ENCODE measurements at places on chromosomes 5 and 9.

- no peak for DNase-seq
These were observed 260.4 kb upstream of the ADRA1B start for GRCh38 chr5:159655757-159656409.

DNA sequence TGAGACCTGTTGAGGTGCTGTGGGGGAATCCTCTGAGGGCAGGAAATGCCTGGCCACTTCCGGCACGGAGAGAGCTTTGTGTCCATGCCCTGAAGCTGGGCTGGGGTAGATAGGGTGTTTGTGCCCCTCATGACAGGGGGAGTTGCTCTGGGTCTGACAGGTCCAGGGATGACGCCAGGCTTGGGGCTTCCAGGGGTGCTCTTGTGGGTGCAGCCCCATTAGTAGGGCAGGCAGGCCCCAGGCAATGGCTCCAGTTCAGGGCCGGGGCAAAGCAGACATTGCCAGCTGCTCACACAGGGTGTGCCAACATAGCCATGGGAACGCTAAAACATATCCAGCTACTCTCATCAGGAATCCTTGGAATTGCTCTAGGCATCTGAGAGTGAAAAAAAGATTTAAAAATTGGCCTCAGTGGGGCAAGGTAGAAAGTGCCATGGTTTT lies 21.1 kb downstream of the PITX1 start:
- no peak for DNase-seq

- no peak for DNase-seq
These were observed 101.6 kb upstream of the TBCA start for GRCh38 chr5:77877516-77878355.

- DNase-seq, result no peak
These were observed 110.1 kb downstream of the INSYN2B start for GRCh38 chr5:169870211-169870610.

DNA sequence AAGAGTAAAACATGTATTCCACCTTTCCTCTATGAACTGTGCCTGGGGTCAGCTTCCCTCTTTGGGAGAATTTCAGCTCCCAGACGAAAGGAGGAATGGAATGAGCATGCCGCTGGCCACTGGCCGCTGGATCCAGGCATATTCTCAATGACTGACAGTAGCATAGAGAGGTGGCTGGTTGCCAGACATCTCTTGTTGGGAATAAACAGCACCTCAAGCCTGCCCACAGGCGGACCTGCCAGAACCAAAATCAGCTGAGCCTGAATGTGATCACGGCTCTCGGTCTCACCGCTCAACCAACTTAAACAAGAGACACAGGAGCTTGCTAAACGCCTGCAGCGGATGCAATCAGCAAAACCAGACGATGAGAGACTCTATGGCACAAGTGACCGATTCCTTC lies 20.6 kb downstream of the TBC1D9B start:
- DNase-seq, result no peak

GRCh38 chr5:82910905-82911304 lies 166.3 kb downstream of the TMEM167A start:
- no peak for DNase-seq

- DNase-seq, result peak; percentile 32
These were observed at the start of gene PDGFRB for GRCh38 chr5:150155258-150156026. TSS of gene PDGFRB (minus strand) at chr5:150155845. CDS start at chr5:150137047, 18,798 bp downstream.

DNA sequence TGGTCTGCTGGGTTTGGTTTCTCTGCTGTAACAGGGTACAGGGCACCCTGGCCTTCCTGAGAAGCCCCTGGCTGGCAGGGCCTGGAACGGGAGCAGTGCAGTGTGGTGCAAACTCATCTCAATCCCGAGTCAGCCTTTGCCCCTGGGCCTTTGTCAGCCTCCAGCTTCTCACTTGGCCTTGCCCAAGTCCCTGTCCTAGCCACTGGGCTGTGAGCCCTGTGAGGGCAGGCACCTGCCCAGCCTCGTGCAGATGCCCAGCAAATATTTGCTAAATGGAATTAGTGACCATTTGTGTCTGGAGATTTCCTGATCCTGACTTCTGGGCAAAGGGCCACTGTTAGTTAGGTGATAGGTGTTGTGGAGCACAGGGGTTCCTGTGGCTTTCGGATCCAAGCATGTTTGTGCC lies 13.0 kb downstream of the RGS3 start:
- DNase-seq, result no peak

- no peak for DNase-seq
These were observed 28.2 kb downstream of the TCERG1 start for GRCh38 chr5:146475190-146475780.

- peak; percentile 83 for DNase-seq
These were observed 543 bp upstream of the ANKRD33B start for GRCh38 chr5:10563110-10563944.

DNA sequence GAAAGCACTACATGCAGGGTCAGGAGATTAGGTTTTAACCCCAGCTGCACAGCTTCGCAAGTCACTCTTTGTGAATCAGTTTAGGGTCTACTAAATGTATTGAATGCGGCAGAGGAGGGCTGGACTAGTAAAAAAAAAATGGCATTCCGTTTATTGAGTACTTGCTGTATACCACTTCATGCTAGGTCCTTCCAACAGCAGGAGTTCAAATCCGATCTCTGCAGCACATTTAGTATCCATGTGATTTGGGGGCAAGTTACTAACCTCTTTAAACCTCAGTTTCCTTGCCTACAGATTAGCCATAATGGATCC lies 204.4 kb downstream of the SNCAIP start:
- no peak for DNase-seq

DNA sequence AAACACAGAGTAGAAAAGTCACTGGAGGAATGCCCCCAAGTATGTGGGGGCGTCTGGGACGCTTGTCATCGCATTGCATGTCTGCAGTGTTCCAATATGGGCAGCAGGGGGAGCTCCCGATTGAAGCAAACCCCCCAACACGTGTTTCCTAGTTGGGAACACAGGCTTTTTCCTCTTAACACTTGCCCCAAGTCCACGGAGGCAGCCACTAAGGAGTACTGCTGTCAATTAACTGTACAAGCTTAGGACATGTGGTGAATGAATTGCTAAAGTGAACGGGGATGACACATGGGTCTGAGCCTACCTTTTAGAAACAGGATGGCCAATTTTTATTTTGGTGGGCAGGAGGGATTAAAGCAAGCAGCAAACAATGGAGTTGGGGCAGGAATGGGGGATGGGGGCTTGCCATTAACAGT lies 2.2 kb downstream of the GABRB2 start:
- DNase-seq, result no peak

DNA sequence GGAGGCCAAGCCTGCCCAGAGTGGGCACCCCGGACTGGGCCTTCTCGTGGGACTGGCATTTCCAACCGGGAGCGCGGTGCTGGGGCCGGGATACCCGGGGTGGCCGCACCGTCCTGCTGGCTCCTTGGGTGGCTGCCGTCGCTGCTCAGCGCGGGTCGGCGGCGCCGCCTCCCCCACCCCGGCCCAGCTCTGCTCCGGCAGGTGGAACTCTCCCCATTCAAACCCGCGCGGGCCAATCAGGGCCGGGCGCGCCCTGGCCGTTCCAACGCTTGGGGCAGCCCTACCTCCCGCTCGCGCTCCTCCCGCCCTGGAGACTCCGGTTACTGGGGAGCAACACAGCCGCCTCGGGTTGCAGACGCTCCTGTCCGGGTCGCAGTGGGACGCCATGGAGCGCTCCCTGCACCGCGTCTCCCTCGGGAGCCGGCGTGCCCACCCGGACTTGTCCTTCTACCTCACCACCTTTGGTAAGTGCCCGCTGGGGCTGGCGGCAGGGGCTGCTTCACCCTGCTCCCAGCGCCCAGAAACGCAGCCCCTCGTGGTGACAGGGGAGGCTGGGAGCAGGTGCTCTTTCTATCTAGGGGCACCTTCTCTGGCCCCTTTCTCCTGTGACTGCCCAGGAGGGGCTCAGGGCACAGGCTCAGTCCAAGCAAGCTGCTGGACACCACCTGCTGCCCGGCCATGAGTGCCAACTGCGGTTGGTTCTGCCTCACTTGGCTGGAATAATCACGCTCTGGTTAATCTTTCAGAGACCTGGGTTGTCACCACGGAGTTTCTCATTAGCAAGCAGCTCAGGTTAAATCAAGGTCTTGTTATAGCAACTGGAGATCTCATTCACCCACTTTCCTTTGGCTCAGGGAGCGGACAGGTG lies at the start of gene RGS3:
TSS of gene RGS3 (plus strand) at position 310 of the 868 bp plus-strand sequence. CDS start at position 386, 76 bp downstream.
- DNase-seq, result no peak
